ENCODE measurements at places on chromosomes 5 and 9.

GRCh38 chr9:94889628-94890027 is 163.1 kb downstream of the AOPEP start:
- no peak for DNase-seq

DNA sequence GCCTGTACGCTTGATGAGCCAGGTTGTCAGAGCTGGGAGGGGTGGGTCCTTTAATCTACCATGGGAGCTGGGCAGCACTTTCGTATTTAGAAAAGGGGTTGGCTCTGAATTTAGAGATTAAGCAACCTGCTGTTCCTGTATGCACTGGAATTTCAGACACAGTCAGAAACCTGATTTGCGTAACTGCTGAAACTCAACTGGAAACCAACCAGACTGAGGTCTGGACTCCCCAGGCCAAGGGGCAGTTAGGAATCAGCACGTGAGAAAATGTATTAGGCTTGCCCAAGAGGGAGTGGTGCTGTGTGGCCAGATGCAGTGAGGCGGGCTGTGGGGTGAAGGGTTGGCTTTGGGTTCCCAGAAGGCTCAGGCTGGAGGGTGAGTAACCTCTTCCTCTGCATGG is 235.0 kb downstream of the GOLPH3 start:
- peak; percentile 17 for DNase-seq

DNA sequence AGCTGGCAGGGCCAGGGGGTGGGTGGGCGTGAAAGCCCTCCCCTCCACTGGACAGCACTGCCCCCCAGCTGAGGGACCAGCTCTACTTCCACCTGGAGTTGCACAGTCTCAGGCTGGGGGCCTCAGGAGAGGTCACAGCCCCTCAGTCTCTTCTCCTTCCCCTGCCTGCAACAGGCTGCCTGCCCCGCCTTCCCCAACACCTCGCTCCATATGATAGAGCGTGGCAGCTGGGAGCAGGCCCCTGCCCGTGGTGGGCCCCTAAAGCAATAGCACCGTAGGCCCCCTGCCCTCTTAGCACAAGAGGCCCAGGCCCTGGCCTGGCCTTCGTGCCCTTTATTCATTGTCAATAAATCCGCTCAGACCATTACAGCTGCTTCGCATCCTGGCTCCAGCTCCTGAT is 3.9 kb downstream of the RELL2 start:
- DNase-seq, result no peak

DNA sequence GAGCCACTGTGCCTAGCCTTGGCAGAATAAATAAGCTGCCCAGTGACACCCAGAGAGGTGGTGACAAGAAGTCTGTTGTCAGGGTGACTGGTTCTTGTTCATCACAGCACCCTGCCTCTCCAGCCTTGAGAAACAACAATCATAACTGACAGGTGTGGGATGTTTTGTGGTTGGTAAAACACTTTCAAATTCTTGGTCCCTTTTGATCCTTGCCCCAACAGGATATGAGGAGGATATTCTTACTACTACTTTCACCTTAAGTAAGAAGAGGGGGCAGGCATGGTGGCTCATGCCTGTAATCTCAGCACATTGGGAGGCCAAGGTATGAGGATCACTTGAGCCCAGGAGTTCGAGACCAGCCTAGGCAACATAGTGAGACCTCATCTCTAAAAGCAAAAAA is 14.2 kb upstream of the FRRS1L start:
- DNase-seq, result no peak

DNA sequence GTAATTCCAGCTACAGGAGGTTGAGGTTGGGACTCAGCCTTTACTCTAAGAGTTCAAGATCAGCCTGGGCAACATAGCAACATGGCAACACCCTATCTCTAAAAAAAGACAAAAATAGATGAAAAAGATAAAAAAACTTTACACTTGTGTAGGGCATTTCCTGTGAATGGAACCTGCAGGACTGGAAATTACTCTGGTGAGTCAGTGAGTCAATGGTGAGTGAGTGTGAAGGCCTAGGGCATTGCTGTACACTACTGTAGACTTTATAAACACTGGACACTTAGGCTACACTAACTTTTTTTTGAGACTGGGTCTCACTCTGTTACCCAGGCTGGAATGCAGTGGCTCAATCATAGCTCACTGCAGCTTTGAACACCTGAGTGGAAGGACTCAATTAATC is 19.5 kb upstream of the ARSI start:
- DNase-seq, result peak; percentile 85

- DNase-seq, result no peak
Observed at GRCh38 chr9:10144355-10144754, 468.4 kb downstream of the PTPRD start.

DNA sequence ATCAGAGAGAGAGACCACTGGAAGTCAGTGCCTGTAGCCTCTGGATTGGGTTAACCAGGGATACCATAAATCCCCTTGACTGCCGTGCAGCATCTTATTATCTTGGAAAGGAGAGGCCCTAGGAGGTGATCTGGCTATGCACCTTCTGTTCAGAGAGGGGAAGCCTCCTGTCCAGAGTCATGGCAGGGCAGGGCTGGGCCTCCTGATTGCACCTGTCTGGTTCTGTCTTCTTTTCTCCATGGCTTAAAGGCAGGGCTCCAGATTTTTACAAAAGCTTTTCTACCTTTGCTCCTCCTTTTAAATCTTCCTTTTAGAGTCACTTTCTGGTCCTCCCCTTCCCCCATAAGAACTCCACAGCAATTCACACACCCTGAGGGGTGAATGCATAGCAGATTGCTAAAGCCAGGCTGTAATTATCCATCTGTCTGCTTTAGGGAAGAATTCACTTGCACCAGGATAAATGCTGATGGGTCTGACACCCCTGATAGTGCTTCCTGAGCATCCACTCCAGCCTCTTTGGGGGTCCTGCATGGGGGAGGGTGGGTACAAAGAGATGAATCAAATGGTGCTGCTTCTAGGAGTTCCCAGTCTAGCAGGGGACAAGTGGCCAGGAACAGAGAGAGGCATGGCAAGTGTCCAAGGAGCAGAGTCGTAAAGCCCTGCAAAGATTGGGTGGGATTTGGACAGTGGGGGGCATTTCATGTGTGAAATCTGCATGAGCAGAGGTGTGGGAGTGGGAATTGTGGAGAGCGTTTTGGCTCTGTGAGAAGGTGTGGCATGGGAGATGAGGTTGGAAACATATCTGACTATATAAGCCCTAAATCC is 141.3 kb upstream of the ALDH1B1 start:
- DNase-seq, result no peak

DNA sequence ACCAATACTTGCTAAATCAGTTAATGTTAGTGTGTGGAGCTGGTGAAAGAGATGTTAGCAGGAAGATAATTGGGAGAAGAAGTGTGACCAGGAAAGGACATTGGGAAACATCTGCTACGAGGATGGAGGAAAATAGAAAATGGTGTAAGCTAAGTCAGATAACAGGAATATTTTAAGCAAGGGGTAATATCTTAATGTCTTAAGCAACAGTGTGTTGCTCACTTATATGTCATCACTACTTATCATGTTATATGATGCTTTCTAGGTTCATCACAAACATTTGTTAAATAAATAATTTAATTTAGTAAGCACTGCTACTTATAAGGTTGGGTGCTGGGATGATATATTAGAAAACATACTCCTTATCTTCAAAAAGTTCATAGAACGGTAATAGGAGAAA is 326.1 kb downstream of the EDIL3 start:
- peak; percentile 29 for DNase-seq

GRCh38 chr5:57664700-57665099 is 182.1 kb upstream of the ACTBL2 start:
- DNase-seq, result no peak

DNA sequence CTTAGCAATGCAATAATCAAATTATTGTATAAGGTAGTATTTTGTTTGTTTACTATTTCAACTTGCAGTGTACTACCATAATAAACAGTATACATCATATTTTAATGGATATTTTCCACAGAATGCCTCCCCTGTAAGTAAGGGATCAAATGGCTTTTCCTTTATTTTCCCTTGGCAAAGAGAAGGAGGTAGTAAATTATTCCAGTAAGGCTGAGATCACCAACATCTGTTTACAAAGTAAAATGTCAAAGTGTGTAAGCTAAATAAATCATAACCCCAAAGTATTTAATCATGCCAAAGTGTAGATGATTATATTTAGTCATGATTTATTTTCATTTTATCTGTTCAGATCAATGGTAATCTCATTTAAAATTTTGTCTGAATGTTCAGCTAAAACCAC is 537.6 kb downstream of the PRDM9 start:
- DNase-seq, result no peak

DNA sequence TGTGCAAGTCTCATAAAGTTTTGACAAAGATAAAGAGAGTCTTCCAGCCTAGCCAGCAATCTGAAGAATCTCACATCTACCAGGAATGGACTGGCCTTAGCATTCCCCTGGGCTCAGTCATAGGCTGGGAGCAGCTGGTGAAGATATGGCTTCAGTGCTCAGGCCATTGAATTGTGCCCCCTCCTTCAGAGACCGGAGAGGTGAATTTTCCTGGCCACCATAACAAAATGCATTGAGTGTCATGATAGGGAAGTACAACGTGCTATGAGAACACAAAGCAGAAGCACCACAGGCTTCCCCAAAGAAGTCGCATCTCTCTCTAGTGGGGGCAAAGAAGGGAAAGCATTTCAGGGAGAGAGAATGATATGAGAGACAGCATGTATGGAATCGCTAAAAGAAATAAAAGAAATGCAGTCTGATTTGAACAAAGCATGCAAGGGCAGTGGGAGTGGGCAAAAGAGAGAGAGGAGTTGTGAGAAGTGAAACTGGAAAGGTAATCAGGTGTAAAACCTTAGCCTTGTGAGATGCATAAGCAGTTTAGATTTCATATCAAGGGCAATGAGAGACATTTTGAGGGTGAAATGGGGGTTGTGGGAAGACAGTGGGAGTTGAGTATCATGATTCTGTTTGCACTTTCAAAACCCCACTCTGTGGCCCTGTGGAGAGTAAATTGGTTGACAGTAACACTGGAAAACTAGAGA is 57.1 kb upstream of the NMUR2 start:
- DNase-seq, result peak; percentile 5

GRCh38 chr9:125541840-125542243 is 165.2 kb downstream of the MAPKAP1 start:
- DNase-seq, result no peak

DNA sequence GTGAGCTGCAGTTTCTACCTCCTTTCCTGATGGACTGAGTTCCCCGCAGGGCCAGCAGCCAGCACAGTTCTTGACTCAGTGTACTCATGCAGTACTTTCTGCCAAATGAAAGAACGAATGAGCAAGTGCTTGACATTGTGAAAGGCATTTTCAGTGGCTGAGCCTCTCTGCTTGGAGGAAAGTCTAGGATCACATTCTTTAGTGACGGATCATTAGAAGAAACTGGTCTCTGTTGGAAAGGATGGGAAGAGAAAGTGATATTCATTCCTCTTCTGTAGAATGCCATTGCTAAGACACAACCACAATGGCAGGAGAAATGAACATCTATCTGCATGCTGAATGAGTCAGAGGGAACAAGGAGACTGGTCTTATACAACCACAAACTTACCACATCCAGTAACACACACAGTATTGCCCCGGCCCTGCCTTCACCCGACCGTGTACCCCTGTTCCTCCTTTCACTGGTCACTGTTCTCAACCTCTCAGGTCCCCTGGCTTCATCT is 206.9 kb downstream of the CRB2 start:
- DNase-seq, result peak; percentile 93

DNA sequence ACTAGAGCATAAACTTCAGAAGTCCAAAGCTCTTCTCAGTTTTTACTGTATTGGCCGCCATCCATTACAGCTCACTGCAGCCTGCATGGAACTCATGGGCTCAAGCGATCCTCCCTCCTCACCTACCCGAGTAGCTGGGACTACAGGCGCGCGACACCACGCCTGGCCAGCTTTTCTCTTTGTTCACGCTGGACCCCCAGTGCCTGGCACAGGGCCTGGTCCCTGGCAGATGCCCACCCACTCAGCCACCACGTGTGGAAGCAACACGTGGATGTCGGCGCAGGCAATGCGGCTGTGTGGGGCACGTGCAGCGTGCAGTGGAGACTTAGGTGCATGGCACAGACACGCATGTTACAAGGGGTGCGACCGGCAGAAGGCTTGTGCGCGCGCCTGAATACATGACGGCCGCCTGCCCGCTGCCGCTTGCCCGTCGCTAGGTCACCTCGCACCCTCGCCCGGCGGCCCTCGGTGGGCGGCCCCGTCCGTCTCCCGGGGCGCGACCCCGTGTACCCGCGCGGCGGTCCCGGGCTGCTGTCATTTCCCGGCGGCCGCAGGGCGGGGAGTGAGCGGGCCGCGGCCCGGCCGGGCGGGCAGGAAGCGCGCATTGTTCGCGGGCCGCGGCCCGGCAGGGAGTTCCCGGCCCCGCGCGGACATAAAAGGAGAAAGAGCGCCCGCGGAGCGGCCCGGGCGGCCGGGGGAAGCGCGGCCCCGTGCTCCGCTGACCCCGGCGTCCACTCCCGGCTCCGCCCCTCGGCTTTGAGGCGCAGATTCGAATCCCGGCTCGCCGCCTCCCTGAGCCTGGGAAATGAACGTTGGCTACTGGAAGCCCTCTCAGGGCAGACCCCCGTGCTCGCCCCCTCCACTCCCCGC is 24.1 kb upstream of the PTGS1 start:
- DNase-seq, result peak; percentile 26

DNA sequence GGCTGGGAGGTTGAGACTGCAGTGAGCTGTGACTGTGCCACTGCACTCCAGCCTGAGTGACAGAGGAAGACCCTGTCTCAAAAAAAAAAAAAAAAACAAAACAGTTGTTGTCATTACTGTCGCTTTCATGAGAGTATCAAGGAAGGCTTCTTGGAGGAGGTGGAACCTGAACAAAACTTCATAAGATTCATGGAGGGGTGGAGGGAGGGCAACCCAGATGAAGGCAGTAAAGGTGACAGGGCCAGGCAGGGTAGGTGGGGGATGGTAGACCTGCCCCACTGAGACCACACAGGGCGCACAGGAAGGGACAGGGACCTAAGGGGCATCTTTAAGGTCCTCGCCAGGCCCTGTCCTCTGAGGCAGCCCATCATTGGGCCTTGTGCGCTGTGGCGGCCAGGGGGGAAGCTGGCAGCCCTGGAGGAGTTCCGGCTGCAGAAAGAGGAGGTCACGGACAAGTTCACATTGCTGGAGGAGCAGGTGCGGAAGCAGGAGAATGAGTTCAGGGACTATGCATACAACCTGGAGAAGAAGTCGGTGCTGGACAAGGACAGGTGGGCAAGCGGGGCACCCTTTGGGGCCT is 3.5 kb downstream of the CFAP157 start:
- no peak for DNase-seq

GRCh38 chr5:127077366-127077765 is 4.1 kb upstream of the C5orf63 start:
- DNase-seq, result peak; percentile 14

- peak; percentile 19 for DNase-seq
Observed at GRCh38 chr5:35041261-35041660, 6.5 kb downstream of the AGXT2 start.

Measured in iris pigment epithelial cell (primary cell).